ENCODE measurements at places on chromosomes 3 and 15.

DNA sequence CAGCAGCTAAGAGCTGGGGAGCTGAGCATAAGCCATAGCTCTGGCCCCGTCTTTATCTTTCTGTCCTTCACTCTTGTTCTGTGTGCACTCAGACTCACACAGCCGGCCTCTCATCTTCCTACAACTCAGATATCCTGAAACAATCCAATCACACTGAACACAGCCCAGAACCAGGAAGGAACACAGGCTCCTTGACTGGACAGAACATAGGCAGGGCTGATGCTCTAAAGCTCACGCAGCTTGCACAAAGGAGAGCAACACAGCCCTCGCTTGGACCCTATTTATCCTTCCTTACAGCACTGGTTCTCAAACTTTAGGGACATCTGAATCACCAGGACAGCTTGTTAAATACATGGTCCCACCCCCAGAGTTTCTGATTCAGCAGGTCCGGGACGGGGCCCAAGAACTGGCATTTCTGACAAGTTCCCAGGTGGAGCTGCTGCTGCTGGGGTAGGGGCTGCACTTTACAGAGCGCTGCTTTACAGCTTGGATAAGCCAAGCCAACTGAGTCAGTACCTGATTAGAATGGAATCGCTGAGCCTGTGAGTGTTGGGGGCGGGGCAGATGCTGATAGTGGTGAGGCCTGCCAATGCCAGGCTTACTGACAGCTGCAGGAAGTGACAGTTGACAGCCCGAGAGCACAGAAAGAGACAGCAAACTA lies 65.1 kb downstream of the MRPL46 start:
- DNase-seq = no peak

GRCh38 chr3:189833996-189834395 lies 202.8 kb downstream of the TP63 start:
- no peak for DNase-seq

DNA sequence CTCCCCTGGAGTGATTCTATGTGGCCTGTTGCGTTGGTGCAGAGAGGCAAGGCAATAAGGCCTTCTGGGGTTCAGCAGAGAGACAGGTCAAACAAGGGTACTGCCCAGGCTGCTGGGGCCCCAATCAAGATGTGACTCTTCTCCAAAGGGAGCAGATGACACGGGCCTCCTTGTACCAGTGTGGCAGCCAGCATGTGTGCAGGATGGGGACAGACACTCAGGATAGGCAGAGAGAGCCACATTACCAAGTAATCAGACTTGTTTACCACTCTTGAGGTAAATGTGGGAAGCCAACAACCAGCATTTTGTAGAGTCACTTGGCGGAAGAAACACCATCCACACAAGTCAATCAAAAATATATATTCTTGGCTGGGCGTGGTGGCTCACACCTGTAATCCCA lies 95.3 kb upstream of the DLG1 start:
- no peak for DNase-seq

- no peak for DNase-seq
Observed at GRCh38 chr3:5165698-5166097, 21.8 kb upstream of the EDEM1 start.

- peak; percentile 65 for DNase-seq
Observed at GRCh38 chr15:38991126-38991525, 426.5 kb upstream of the RASGRP1 start.

GRCh38 chr15:61081027-61081322 lies 148.1 kb downstream of the RORA start:
- DNase-seq = no peak

GRCh38 chr15:47711655-47712054 lies 5.7 kb upstream of the SEMA6D start:
- DNase-seq = peak; percentile 28

DNA sequence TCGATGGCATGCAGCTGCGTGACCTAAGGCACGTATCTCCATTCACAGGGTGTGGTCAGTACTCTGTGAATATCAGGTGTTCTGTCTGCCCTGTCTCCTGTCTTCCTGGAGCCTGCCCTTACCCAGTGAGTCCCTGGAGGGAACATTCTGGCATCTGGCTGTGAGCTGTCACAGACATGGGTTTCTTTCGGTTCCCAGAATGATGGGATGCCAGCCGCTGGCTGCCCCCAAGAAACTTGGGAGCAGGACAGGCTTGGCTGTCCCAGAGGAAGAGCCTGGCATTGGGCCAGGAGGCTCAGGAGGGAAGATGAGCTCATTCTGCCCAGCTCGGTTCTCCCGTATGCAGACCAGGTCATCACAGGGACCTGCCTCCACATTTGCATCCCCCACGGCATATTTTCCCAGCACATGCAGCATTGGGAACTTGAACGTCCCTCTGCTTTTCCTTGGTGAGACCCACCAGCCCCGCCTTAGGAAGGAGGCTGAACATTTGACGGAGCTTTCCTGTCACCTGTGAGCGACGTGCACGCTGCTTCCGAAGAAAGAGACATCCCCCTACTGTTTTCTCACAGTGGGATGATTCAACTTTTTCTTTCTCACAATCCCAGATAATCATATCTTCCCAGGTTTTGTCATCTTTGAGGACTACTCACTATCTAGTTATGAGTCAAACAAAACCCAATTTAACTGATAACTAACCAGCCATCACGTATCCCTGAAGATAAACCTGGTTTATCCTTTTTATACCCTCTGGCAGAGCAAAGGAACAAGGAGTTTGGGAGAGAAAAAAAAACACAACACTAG lies 22.0 kb upstream of the PGPEP1L start:
- DNase-seq = no peak

DNA sequence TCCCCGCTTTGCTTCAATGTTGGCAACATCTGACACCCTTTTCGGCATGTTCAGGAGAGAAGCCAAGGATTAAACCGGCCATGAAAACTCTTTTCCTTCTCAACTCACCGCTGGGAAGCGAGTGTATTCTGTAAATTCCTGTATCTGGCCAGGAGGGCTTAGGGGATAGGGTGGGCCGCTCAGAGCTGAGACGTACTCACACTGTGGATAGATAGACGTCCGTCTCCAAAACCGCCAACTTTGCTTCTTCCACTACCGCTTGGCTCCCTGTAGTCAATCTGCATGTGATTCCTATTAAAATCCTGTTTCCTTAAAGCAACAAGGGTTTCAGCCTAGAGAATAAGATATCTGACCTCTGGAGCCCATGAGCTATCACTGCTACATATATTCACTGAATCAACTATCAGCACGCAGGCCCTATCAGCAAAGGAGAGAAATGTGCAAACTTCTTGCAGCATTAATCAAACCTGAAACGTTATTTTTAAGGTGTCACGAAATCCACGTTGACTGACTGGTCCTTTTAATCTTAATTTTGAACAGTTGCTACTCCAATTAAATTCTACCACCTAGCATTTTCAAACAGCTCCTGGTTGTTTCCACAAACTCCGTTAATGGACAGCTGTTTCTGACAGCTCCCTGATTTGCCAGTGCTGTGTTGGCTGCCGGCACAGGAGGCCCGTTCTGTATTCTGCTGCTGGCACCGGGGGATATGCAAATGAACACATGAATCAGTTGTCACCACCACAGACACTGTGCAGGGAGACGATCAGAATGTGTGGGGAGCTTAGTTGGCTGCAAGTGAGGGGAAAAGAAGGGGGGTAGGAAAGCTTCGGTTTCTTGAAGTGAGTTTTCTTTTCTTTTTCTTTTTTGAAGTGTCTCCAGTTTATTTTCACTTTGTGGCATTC lies 438.9 kb upstream of the ARRDC4 start:
- DNase-seq = peak; percentile 16

DNA sequence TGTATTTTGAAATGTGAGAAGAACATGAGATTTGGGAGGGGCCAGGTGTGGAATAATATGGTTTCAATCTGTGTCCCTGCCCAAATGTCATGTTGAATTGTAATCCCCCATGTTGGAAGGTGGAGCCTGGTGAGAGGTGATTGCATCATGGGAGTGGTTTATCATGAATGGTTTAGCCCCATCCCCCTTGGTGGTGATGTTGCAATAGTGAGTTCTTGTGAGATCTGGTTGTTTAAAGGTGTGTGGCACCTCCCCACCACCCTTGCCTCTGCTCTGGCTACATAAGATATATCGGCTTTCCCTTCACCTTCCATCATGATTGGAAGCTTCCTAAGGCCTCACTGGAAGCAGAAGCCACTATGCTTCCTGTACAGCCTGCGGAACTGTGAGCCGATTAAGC lies 23.9 kb upstream of the TMEM108 start:
- DNase-seq = no peak

GRCh38 chr3:129036222-129037092 lies 24.1 kb upstream of the GP9 start:
- DNase-seq = no peak

- DNase-seq = peak; percentile 78
Observed at GRCh38 chr15:43516801-43517353, 531 bp upstream of the MAP1A start.

GRCh38 chr3:194083637-194084224 lies 52.2 kb upstream of the HES1 start:
- peak; percentile 57 for DNase-seq

GRCh38 chr15:68391121-68391520 lies 40.8 kb downstream of the ITGA11 start:
- no peak for DNase-seq
